NCI-H2081 treated with DMSO at 0.1 percent for 48 hours (cell line): ENCODE measurements at places on chromosomes 13 and 19.

DNA sequence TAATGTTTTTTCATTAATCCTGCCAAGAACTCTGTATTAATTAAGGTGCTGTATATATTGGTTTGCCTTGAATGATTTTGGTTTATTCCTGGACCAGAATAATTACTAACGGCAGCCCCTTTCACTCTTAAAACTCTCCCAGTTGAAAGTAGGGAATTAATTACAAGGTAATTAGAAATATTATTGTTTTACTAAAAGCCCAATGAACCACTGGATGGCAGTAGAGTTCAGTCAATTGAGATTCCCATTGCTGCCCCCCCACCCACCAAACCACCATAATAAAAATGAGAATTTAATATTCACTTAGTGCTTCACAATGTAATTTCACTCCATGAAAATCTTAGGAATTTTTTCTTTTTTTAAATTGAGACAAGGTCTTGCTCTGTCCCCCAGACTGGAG lies 13.7 kb downstream of the WBP4 start:
- no peak for DNase-seq

DNA sequence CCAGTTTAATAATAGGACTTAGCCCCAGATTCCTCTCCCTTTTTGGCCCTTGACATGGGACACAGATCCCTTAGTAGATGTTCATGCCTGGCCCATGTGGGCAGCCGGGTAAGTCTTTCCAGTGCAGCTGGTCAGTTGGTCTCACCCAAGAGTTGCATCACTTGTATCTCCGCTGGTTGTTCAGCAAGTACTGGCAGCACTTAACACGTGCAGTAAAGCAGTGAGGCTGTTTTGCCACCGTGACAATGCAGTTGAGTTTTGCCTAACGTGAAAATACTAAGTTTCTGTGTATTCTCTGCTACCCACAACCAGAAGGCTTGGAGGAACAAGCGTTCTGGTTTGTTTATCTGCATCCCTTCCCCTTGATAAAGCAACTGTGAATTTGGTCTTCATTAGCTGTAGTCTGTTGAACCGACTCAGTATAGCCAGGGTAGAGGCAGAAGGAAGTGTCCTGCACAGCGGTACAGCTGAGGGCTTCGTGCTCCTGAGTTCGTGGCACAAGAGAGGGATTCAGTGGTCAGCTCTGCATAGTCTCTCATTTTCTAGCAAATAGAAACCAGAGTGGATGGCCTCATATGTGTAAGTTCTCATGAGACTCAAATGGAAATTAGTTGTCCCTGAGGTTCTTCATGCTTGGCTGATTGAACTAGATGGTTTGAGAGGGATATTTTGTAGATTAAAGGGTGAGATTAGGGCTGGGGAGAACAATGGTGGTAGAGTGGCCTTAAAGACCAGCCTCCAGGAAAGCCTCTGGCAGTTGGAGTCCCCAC lies 50.3 kb downstream of the ARHGEF7 start:
- DNase-seq: no peak

DNA sequence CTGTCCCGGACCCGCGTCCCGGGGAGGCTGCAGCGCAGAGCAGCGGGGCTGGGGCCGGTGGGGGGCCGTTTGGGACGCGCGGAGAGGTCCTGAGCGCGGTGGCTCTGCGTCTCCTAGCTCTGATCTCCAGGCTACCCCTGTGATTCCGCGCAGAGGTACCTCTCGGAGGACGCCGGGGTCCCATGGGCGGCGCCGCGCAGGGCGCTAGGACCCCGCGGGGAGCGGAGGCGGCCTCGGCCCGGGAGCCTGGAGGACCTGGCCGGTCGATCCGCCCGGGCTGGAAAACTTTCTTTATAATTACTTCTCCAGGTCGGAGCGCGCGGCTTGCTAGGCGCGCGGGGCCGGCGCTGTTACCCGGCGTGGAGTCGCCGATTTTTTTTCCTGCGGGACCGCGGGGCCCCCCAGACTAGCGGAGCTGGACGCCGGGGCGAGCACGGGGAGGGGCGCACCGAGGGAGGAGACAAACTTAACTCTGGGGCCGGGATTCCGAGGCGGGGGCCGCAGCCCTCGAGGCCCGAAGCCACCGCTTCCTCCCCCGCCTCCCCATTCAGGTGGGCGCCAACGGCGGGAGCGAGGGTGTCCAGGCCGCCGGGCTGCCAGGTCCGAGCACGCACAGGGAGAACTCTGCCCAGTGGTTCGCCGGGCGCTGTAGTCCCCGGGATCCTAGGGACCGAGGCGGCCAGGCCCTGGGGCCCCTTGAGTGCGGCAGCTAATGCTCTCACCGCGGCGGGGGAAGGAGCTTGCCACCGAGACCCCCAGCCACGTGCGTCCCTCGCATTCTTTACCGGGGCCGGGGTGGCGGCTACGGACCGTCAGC lies 848 bp upstream of the CEBPA start:
- no peak for DNase-seq

- DNase-seq: no peak
These were observed 1.1 kb upstream of the CBLC start for GRCh38 chr19:44776402-44777096.

DNA sequence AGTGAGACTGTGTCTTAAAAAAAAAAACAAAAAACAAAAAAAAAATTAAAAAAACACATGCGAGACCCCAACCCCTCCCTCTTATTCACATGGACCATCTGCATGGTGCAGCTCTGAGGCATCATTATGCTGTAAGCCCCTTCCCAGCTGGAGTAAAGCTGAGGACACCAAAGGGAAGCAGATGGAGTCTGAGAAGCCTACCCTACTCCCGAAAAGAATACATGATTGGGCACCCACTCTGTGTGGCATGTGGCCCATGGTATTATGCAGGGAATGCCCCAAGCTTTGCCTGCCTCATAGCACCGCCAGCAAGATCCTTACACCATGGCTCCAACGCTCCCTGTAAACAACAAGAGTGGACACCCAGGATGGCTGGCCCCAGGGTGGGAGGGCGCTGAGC lies 4.7 kb downstream of the PTH2 start:
- no peak for DNase-seq

GRCh38 chr19:49952479-49952836 lies 8.5 kb downstream of the SIGLEC11 start:
- DNase-seq: no peak

- DNase-seq: no peak
These were observed 958 bp downstream of the JUND start for GRCh38 chr19:18280247-18281081.

DNA sequence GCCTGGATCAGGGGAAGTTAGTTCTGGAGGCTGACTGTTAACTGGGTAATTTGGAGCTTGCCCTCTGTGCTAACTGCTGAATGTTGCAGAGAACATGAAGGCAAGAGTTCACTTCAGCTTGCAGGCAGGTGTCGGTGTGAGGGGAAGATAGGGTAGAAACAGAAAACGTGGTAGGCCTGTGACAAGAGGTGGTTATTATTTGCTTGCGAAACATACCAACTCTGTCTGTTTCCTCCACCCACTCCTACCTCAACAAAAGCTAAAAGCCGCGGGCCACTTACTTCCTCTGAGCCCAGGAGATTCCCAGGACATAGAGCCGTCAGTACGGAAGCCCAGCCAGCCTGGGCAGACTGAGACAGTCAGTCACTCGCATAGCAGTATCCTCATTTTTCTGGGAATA lies 119.2 kb upstream of the ABCC4 start:
- DNase-seq: no peak

GRCh38 chr13:54194233-54195024 lies 1165.8 kb downstream of the OLFM4 start:
- DNase-seq: no peak

GRCh38 chr19:32613008-32613407 lies 32.0 kb downstream of the PDCD5 start:
- DNase-seq: no peak

GRCh38 chr13:90415902-90416301 lies 931.6 kb upstream of the MIR17HG start:
- DNase-seq: no peak

- DNase-seq: no peak
These were observed 27.4 kb upstream of the TUBGCP3 start for GRCh38 chr13:112615391-112615790.

GRCh38 chr13:101026736-101027398 lies 352.3 kb upstream of the TMTC4 start:
- DNase-seq: no peak

DNA sequence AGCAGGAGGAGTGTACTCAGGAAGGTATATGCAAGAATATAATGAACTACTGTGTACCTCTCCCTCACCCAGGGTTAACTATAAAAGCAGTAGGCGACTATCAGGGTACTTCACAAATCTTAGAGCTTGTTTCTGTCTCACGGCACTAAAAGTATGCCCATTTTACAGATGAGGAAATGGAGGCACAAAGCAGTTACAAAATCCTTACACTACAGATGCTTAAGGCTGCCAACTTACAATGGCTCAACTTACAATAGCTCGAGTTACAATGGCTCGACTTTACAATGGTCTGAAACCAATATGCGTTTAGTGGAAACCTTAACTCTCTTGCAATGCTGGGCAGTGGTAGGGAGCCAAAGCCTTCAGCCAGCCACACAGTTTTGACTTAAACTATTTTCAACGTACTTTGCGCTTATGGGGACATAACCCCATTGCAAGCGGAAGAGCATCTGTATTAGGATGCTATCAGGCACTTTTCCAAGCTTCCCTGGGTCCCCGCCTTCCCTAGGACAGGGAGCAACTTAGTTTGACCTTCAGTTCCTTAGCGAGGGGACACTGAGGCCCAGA lies 4.1 kb downstream of the FCER2 start:
- no peak for DNase-seq

GRCh38 chr13:77919246-77919920 lies 752 bp upstream of the EDNRB start:
- DNase-seq: no peak

- no peak for DNase-seq
These were observed 2.8 kb downstream of the ARID3A start for GRCh38 chr19:928471-929202.

- DNase-seq: no peak
These were observed 59.5 kb downstream of the TNFSF11 start for GRCh38 chr13:42633495-42633894.

DNA sequence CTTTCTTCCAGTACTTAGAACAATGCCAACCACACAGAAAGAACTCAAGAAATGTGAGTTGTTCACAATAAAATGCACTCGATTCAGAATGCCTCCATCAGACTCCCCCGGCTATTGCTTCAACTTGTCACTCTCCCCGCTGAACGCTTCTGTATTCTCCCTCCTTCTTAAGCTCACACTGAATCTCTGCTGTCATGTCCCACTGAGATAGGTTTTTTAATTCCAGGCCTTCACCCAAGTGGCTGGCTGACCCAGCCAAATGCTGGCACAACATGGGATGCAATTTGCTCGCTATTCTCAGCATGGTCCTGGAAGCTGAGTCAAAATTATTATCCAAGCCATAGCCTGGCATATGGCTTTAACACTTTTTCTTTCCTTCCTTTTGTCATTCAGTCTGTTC lies 76.8 kb upstream of the SERP2 start:
- DNase-seq: no peak

GRCh38 chr13:99059498-99060075 lies 81.7 kb upstream of the DOCK9 start:
- no peak for DNase-seq

- no peak for DNase-seq
These were observed 9.5 kb upstream of the LILRB4 start for GRCh38 chr19:54653181-54653809.

GRCh38 chr13:30116379-30116778 lies 191.0 kb downstream of the KATNAL1 start:
- no peak for DNase-seq

- no peak for DNase-seq
These were observed 544.2 kb upstream of the KLF12 start for GRCh38 chr13:74678308-74678965.

DNA sequence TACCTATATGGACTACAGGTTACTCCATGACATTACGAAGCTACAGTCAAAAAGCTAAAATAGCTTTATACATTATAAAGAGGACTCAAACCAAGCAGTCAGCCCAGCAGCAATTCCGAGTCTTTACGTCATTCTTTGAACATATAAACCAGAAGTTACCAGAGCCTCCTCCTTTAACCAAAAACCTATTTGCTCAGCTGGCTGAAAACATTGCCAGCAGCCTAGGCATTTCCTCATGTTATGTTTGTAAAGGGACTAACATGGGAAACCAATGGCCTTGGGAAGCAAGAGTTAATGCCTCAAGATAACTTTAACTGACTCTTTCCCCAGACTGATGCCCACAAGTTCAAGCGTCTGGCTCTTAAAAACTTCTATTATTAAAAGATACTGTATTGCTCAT lies 104.1 kb upstream of the ZNF492 start:
- DNase-seq: no peak

GRCh38 chr13:81957121-81957520 lies 1616.2 kb upstream of the SPRY2 start:
- no peak for DNase-seq
